ENCODE measurements at places on chromosomes 6 and 20. TPM values are rescaled to one million over a fixed set of nuclear protein-coding genes. Genes with fewer than 3 reads are reported as not detected.

Gene SIGLEC1
- not detected for total RNA-seq

Gene MEI4
- total RNA-seq = not detected

Gene TM9SF4
- 35.7 TPM for total RNA-seq

Gene OR2J3
- not detected for total RNA-seq

Gene STMND1
- total RNA-seq = not detected

Gene ACSS1
- total RNA-seq = 44.4 TPM

Gene HSPA12B
- total RNA-seq = not detected

Gene GPX5
- not detected for total RNA-seq

Gene OLIG3
- 0.18 TPM for total RNA-seq

Gene DSP
- 0.12 TPM for total RNA-seq

Gene FAM83C
- not detected for total RNA-seq

Gene SLC32A1
- not detected for total RNA-seq

Gene CEP162
- 9.5 TPM for total RNA-seq

Gene LHFPL5
- not detected for total RNA-seq

Gene CCN6
- not detected for total RNA-seq

Gene WRNIP1
- 53.3 TPM for total RNA-seq

Gene RFX6
- total RNA-seq = not detected

Gene PGM3
- 14.7 TPM for total RNA-seq

Gene ADTRP
- total RNA-seq = 0.47 TPM

Gene MAFB
- total RNA-seq = 0.09 TPM

Gene TMEM74B
- total RNA-seq = 0.55 TPM

Gene RAE1
- total RNA-seq = 37.5 TPM

Gene SAPCD1
- 19.2 TPM for total RNA-seq

Gene RBM24
- total RNA-seq = not detected

Gene HFE
- 1.6 TPM for total RNA-seq

Gene C20orf202
- total RNA-seq = not detected

Gene GGTLC1
- not detected for total RNA-seq

Gene TPX2
- 148 TPM for total RNA-seq

Gene CTCFL
- total RNA-seq = not detected

Gene SLC17A5
- total RNA-seq = 3.9 TPM

Gene IPCEF1
- 17.3 TPM for total RNA-seq

Gene SLC52A3
- total RNA-seq = not detected

Gene ESF1
- total RNA-seq = 11.8 TPM

Gene WASF1
- 0.47 TPM for total RNA-seq

Gene CYP24A1
- total RNA-seq = not detected

Gene TSPO2
- not detected for total RNA-seq

Gene MCCD1
- not detected for total RNA-seq

Gene NEURL2
- total RNA-seq = 0.91 TPM

Gene BPHL
- total RNA-seq = 9.2 TPM

Gene ID4
- not detected for total RNA-seq

Gene PTCRA
- total RNA-seq = not detected

Gene MYLK2
- 0.42 TPM for total RNA-seq

Gene SCP2D1
- total RNA-seq = not detected

Gene TNXB
- 3.1 TPM for total RNA-seq

Gene KCNQ5
- total RNA-seq = 7.8 TPM

Gene SAMD3
- 14.3 TPM for total RNA-seq

Gene SLC44A4
- not detected for total RNA-seq

Gene HLA-DPB1
- total RNA-seq = 150 TPM
